ENCODE measurements at places on chromosomes 13 and 19. TPM values are rescaled to one million over a fixed set of nuclear protein-coding genes. Genes with fewer than 3 reads are reported as not detected.

The SIGLEC7 gene
- total RNA-seq = 2.0 TPM

GRCh38 chr13:41978007-41978406 is 17.1 kb upstream of the VWA8 start:
- DNase-seq = no peak

DNA sequence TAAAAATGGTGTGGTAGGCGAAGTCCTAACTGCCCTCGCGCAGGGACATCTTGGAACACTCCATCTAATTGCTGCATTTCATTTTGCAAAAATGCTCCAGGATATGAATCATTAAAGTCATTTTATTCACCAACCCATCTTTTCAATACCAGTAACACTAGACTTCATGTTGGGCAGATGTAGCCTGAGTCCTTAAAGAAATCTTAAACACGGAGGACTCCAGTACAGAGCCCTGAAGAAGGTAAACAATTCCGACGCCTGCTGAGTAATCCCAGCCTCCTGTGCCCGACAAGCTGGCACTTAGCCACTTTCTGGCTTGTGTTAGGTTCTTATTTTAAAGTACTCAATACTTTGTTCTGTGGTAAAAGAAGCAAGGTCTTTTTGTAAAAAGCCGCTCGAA is 58.0 kb upstream of the IRS2 start:
- no peak for DNase-seq

DNA sequence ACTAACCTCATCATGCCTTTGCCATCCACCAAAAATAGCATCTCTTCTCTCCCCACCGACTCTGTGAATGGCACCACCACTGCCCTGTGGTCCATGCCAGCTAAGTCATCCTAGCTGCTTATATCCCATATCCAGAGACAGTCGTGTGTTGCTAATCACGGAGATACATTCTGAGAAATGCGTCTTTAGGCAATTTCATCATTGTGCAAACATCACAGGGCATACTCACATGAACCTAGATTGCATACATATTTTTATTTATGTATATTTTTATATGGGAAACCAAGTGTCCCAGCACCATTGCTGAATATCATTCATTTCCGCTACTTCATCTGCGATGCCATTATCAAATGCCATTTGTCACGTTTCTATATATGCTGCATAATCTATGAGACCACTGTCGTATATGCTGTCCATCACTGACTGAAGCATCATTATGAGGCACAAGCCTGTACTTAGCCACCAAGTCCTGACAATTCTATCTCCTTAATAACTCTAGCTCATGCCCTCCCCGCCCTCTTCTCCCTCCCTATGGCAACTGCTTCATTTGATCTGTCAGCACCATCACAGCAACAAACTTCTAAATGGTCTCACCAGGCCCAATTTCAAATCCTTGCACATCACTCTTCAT is 104.2 kb downstream of the HSPH1 start:
- no peak for DNase-seq

GRCh38 chr13:108437496-108437895 is 168.0 kb downstream of the TNFSF13B start:
- no peak for DNase-seq

DNA sequence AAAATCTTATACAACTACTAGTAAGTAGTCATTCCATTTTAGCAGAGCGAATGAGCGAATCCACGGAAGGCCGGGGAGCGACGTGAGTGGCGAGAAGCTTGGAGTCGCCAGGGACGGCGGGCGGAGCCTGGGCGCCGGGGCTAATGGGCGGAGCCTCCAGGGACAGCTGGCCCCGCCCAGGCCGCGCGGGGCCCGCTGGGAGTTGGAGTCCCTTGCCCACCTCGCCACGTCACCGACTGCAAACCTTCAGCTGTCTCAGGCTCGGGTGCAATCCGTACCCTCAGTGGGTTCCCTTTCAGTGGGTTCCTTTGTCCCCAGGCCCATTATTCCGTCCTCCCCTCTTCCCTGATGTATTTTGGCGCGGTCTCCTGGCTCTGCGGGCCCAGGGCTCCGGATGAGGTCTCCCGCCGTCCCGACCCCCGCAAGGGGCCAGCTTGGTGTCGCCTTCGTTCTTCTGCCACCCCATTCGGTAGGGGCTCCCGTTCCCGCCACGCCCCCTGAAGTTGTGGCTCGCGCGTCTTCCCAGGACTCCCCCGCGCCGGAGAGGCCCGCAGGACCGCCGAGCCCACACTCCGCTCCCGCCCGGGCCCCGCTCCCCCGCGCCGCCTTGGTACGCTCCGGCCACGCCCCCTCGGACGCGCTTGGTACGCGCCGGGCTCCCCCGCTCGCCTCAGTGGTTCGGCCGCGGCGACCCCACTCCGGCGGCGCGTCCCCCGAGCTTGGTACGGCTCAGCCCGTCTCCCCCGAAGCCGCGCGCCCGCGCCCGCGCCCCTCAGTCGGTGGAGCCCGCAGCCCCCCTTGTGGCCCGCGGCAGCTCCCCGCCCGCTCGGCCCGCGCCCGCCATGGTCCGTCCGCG is at the start of gene PTOV1:
TSS of gene PTOV1 (plus strand) at position 673 of the 856 bp plus-strand sequence.
- peak; percentile 75 for DNase-seq

DNA sequence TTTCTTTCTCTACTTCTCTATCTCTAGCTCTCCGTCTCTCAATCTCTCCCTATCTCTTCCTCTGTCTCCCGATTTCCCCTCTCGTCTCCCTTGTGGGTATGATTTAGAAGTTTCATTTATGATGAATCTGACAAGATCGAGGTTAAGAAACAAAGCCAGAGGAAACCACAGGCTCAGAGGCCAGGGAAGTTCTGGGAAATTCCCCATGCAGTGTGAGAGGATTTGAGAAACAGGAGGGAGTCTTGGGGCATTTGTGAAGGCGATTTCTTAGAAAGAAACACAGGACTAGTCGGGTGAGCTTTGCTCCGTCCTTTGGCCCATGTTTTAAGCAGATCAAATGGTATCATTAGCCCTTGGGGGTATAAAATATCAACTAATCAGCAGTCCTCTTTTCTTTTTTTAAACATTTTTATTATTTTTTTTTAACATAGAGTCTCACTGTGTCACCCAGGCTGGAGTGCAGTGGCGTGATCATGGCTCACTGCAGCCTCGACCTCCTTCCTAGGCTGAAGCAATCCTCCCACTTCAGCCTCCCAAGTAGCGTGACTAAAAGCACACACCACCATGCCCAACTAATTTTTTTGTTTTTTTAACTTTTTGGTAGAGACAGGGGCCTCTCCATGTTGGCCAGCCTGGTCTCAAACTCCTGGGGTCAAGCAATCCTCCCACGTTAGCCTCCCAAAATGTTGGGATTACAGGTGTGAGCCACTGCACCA is 25.8 kb downstream of the TNFSF9 start:
- no peak for DNase-seq

The PPP1R13L gene
- total RNA-seq = 1.7 TPM

GRCh38 chr19:11574689-11575088 is 2.8 kb downstream of the ACP5 start:
- no peak for DNase-seq

DNA sequence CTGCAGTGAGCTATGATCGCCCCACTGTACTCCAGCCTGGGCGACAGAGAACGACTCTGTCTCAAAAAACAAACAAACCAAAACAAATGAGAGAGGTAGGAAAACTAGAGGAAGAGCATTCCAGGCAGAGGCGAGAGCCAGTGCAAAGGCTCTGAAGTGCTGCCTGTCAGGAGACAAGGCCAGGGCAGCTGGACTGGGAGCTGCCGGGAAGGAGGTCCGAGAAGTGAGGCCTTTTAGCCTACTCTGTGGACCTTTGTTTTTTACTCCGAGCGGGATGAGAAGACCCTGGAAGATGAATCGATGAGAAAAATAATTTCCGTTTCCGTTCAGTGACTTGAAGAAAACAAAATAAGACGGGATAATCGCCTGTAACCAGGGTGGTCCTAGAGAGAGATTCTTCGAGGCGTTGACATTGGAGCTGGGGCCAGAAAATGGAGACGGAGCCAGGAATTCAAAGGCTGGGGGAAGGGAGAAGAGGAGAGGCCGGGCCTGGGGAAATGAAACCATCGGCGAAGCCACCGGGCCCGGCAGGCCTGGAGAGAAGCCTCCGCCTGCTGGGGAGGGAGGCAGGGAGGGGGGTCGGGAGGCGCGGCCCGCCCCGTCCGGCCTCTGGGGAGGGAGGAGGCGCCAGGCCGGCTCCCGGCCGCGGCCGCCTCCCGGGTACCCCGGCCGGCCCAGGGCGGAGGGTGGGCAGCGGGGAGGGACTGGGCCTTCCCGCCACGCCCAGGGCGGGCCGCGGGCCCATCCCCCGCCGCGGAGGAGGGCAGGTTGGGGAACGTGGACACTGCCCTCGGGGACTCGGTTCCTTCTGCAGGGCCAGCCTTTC is 7.8 kb upstream of the SERTAD1 start:
- peak; percentile 75 for DNase-seq

DNA sequence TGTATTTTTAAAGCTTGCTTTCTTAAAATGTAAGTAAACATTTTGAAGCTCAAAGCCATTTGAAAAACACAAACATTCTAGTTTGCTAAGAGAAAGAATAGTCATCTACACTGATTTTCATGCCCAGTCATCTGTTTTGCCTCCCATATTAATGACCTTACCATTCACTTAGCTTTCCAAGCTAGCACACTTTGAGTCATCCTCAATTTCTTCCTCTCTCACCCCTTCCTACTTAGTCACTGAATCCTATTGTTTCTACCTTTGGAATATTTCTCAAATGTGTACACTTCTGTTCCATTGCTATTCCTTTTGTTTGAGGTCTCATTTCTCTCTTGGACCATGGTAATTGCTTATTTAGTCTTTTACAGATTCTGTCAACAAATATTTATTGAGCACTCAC is 7.3 kb upstream of the HS6ST3 start:
- DNase-seq = no peak

DNA sequence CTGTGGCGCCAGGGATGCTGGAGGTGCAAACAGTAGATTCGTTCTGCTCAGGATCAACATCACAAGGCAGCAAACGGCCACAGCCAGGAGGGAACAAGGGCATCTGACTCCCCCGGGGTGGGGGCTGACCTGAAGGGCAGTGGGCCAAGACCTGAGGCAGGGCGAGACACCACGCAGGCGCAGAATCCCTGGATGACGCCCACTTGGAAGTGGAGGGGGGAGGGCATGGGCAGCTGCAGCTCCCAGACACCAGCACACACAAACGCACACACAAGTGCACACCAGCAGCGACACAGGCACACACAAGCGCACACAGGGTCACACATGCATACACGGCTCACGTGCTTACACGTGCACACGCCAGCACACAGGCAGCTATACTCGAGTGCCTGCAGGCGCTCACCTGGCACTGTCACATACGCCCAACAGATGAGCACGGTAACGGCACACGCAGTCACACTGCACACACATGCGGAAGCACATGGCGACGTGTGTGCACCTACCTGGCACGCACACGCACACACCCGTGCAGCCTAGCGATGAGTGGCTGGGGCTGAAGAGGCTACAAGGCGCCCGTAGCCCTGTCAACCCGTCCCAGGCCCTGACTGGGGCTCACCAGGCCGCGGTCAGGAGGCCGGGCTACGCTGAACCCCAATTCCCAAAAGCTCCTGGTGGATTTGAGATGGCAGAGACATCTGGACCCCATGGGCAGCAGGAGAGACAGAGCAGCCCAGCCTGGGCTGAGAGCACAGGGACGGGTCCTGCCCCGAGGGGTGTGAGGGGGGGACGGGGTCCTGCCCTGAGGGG is 5.5 kb downstream of the C2CD4C start:
- no peak for DNase-seq

The CGB3 gene
- total RNA-seq = 0.14 TPM

The CNMD gene
- 0.24 TPM for total RNA-seq

- DNase-seq = no peak
These were observed 22.4 kb downstream of the PIBF1 start for GRCh38 chr13:72804301-72804700.

GRCh38 chr19:17394891-17395415 is 957 bp upstream of the CCDC194 start:
- no peak for DNase-seq

DNA sequence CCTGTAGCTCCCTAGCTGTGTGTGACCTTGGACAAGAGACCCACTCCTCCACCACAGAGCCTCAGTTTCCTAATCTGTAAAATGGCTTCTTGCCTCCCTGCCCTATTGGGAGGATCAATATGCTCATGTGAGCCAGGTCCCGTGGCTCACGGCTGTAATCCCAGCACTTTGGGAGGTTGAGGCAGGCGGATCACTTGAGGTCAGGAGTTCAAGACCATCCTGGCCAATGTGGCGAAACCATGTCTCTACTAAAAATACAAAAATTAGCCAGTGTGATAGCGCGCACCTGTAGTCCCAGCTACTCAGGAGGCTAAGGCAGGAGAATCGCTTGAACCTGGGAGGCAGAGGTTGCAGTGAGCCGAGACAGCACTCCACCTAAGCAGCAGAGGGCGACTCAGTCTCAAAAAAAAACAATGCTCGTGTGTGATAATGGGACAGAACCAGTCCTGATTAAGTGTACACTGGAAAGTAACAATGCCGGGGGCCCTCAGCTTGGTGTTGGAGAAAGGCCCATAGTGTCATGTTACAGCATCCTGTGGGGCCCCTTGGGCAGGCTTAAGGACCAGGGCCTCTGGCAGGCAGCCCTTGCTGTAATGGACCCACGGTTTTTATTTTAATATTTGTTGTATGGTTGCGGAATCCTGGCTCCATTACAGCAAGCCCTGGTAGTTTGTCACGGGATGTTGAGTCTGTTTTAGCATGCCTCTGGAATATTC is 6.8 kb downstream of the RPS11 start:
- no peak for DNase-seq

The IFNL1 gene
- not detected for total RNA-seq

- no peak for DNase-seq
These were observed 4.0 kb downstream of the TCF3 start for GRCh38 chr19:1648459-1648849.

The GDF15 gene
- total RNA-seq = 0.42 TPM

- DNase-seq = peak; percentile 43
These were observed at the start of gene DENND1C for GRCh38 chr19:6481541-6482342. DENND1C (minus strand) TSS chr19:6481787; CDS start chr19:6481695, 92 bp downstream.

The LILRA2 gene
- 1.3 TPM for total RNA-seq

- DNase-seq = no peak
These were observed 26.1 kb downstream of the MBNL2 start for GRCh38 chr13:97248243-97248642.

The MEIS3 gene
- 1.7 TPM for total RNA-seq

DNA sequence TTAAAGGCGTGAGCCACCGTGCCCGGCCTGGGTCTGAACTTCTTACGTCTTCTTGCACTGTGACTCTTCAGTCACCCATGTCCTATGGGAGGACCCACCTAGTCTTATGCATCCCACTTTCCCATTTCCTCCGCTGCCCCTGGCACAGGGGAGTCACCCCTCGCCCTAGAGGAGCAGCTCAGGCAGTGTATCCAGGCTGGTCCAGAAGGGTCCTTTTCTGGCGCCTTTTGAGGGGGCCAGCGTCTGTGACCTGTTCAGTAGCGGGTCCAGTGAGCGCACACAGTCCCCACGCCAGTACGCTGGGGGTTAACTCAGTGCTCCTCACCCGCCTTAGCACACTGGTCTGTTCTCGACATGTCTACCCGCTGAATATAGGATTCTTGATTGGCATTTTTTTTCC is 107.1 kb downstream of the TM9SF2 start:
- no peak for DNase-seq
